Inflammatory macrophage treated with lipopolysaccharide for 1 hour (primary cell): ENCODE measurements at places on chromosomes 5 and 9.

DNA sequence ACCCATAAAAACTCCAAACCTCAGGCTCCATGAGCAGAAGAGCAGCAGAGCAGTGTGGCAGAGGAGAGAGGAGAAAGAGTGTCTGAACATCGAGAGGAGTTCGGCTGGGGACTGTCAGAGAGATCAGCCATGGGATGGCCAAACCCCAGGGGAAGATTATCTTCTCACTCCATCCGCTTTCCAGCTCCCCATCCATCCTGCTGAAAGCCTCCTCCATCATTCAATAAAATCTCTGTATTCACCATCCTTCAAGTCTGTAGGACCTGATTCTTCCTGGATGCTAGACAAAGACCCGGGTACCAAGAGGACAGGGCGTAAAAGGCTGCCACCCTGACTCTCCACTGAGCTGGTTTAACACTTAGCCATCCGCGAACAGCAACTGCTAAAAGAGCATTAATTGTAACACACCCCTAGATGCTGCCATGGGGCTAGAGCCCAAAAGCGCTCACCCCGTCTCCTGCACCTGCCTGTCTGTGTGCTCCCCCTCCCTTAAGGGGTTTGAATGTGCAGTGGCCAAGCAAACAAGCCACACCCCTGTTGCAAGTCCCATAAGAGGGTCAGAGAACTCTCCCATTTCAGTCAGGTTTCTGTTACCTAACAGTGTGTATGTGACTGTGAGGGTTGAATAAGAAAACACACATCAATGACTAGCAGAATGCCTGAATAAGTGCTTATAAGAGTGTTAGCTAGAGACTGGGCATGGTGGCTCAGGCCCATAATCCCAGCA is 13.9 kb upstream of the SELENOP start:
- no peak for DNase-seq

DNA sequence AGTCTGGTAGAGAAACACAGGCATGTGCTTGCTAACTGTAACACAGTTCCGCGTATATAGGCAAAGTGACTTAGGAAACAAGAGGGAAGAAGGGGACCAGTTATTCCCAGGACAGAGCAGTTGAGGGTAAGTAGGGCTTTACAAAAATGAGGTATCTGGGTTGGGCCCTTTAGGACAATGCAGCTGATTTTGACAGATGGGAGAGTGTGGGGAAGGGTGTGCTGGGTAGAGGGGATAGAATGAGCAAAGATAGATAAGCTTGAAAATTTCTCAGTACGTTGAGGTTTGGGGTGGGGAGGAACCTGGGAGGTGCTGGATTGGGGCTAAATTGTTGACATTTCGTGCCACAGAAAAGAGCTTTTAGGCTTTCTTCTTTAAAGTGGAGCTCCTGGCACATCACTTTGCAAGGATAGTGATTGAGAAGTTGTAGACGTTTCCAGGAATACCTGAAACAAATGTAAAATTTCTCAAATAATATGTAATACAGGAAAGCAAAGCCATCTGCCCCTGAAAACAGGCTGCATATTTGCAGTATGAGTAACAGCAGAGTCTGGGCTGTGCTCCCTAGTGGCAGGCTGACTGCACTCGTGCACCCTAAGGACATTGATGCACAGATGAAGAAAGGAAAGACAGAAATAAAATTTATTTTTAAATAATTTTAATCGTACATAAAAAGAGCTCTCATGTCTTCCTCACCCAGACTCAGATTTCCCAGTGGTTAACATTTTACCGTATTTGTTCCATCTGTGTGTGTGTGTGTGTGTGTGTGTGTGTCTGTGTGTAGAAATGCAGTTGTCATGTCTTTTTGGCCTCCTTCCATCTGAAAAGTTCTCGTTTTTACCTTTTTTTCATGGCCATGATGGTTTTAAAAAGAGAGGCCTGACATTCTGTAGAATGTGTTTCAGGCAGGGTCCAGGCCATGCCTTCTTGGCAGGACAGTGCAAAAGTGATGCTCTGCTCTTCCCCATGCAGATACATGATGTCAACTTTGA is 144.9 kb upstream of the DMRT1 start:
- no peak for DNase-seq

- DNase-seq = no peak
Observed at GRCh38 chr9:134908524-134909309, 9.0 kb downstream of the FCN1 start.

GRCh38 chr9:115781070-115781736 is 372.4 kb upstream of the PAPPA start:
- no peak for DNase-seq

GRCh38 chr5:123297866-123298265 is 125.3 kb downstream of the CEP120 start:
- no peak for DNase-seq

DNA sequence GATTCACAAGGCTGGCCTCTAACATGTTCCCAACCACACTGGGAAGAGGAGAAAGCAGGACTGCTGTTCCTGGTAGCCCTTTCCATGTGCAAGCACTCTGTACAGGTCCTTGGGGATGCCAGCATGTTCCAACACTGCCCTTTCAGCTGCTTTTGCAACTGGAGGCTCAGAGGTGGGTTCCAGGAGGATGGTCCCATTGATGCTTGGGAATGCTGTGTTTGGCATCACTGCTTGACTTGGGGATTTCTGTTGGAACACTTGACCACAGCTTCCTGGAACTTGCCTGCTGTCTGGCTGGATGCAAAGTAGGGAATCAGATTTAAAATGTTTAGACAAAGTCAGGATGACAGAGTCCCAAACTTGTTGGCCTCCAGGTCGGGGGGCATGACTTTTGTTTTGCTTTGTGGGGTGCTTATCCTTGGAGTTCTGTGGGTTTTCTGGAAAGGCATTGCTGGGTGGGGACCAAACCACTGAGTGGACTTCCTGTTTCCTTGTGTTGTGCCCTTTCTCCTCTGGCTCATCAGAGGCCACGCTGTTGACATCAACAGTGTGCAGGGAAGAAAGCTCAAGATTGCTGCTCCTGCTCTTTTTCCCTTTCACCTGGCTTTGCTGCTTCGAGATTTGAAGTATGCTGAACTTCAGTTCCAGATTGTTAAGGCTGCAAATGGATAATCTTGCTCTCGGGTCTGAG is 148.5 kb upstream of the RPS23 start:
- no peak for DNase-seq

DNA sequence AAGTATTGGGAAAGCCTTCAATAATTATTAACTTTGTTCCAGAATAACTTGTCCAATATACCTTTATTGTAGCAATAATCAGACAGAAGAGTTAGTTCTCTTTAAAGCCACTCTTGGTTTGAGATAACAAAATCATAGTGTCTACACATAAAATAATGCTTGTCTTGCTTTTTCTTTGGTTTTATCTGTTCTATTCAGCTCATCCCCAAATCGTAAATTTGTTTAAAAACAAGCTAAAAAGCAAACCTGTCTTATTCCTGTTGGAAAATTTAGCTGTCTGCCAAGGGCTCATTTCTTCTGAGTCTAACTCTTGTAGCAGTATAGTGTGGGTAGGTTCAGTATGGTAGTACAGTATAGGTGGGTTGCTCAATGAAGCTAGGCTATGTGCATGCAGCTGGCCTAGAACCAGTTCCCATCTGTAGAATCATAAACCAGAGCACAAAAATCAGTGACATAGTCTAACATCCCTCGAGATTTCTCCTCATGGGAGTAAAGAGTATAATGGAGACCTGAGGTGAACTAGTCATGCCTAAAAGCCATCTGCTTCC is 17.9 kb upstream of the APBA1 start:
- no peak for DNase-seq

- DNase-seq = peak; percentile 82
Observed at GRCh38 chr5:149381986-149382338, 2.9 kb upstream of the IL17B start.
